Kidney (tissue), 22 donors: ENCODE measurements at places on chromosomes 7 and 10. TPM values are rescaled to one million over a fixed set of nuclear protein-coding genes. Genes with fewer than 3 reads are reported as not detected.

Gene GNG11
- 23.1 TPM for total RNA-seq

DNA sequence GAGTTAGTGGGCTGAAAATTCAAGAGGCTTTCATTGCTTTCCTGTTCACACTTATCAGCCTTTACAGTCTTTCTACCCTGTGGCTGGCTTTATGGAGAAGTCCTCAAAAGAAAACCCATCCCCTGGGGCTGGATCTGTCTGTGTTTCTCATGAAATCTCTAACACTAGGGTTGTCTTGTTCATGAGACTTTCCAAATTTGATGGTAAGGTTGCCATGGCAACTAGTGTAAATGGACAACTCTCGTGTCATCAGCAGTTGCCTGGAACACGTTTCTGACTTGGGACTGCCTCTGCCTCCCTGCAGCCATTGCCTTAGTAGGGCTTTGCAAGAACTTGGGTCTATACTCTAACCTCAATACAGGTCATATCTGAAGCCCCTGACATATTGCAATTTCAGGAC lies 35.8 kb upstream of the PLPP4 start:
- DNase-seq = no peak

GRCh38 chr10:58955615-58956014 lies 220.8 kb upstream of the PHYHIPL start:
- no peak for DNase-seq

DNA sequence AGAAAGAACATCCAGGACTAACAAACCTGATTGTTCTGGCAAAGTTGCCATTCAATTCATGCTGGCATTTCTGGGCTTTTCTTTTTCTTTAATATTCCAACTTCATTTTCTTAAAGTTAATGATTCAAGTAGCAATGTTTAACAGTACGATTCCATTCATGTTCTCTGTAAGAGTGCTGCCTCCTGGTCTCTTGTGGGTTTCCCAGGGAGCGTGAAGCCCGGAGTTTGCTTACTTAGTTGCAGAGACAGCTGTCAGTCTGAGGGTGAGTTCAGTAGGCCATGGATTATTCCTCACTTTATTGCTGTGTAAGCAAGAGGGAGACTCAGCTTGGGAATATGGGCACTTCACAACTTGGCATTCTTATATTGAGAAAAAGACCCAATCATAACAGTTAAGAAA lies 142.2 kb downstream of the TWIST1 start:
- DNase-seq = no peak
